ENCODE measurements at places on chromosomes 2 and 18.

DNA sequence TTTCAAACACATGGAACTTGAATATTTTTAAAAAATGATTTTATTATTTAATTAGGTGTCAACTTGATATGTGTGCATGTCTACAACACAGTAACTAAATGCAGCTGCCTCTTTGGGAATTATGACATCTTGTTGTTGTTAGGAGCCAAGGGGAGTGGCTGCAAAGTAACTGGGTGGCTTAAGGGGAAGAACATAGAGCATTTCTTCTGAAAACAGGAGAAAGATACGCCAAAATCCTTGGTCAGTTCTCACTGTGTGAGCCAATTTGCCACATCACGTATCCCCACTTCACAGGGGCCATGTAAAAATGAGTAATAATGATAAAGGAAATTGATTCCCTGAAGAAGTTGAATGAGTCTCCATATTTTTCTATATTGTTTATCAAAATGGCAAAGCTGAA, 309.8 kb upstream of the COL3A1 start:
- no peak for DNase-seq

- DNase-seq: no peak
Measured at GRCh38 chr2:179876266-179876665, 14.9 kb upstream of the ZNF385B start.

- no peak for DNase-seq
Measured at GRCh38 chr2:119647440-119648169, 31.4 kb upstream of the TMEM177 start.

DNA sequence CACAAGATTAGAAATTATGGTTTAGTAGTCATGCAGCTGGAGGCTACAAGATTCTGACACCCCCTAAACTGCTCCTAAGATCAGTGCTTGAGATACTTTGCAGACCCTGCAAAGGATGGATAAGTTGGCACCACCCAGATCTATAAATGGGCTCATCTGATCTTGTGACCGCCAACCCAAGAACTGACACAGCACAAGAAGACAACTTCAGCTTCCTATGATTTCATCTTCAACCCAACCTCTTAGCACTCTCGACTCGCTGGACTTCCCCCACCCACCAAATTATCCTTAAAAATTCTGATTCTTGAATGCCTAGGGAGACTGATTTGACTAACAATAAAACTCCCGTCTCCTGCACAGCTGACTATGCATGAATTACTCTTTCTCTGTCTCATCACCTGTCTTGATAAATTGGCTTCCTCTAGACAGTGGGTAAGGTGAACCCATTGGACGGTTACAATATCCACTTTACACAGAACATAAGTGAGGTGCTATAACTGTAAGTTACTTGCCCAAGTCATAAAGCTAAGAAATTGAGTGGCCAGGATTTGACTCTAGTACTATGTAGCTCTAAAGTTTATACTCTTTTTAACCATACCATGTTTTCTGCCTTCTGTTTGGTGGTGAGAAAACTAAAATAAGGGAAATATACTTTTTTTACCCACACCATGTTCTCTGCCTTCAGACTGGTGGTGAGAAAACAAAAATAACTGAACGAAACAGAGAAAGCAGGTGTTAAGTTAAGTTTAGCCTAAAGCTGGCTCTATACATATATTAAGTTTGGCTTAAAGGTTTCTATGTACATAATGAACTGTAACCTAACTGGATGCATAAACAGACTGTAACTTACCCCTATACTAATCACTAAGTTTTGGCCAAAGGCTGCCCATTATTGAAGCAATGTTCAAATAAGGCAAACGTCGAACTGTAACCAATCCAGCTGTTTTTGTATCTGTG, 962.3 kb upstream of the NXPH2 start:
- no peak for DNase-seq

DNA sequence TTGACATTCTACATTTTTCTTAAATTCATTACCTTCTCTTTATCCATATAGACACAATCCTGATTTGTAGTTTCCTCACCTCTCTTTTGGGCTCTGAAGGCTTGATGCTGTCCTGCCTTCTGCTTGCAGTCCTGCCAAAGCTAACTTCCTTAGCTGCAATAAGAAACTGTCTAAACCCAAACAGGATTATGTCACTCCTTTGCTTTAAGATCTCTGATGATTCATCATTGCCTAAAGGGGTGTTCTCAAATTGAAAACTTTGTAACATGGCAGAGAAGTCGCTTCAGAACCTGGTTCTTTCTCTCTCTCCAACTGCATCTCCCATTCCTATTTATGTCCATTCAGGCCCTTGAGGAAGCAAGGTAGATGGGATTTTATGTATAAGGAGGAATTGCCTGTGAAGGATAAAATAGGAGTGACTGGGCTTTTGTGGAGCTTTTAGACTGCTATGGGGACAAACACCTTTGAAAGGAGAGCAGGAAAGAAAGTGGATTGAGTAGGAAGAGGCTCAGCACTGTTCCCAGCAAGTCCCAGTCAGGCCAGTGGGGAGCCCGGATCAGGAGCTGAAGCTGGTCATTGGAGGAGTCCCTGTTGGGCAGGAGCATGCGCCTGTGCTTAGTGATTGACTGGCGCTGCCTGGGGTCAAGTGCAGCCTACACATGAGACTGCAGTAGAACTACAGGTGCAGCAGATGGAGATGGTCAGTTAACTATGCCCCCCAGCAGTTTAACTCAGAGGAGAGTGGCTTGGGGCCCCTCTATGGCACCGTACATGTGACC, 390.6 kb downstream of the CTNNA2 start:
- no peak for DNase-seq

DNA sequence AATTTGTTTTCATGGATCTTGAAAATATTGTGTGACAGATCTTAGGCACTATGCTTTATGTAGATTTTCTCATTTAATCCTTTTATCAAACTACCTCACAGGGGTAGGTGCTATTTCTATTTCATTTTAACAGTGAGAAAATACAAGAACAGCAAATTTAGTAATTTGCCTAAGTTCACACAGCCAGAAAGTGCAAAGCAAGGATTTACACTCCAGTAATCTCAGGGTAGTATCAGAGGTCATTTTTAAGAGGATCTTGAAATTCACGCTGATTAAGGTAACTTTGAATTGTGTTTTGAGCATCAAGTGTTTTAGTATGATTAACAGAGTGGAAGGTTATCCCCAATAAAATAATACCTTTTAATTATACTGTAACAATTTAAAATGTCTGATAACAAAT, 10.1 kb upstream of the KCNJ3 start:
- no peak for DNase-seq

- DNase-seq: no peak
Measured at GRCh38 chr2:39136799-39137198, 15.9 kb upstream of the SOS1 start.

All from activated CD4-positive, alpha-beta T cell treated with anti-CD3 and anti-CD28 coated beads for 1 hour (primary cell).